ENCODE measurements at places on chromosomes 7 and 10.
A peak's percentile ranks its signal among the peaks of the same experiment; 100 is the strongest.

GRCh38 chr7:77967429-77967828 is 168.9 kb downstream of the PHTF2 start:
- no peak for DNase-seq

- no peak for DNase-seq
Measured at GRCh38 chr7:30575910-30576309, 18.8 kb upstream of the GARS1 start.

GRCh38 chr10:103145046-103145445 is 48.0 kb downstream of the NT5C2 start:
- no peak for DNase-seq

GRCh38 chr10:115214829-115215228 is 121.7 kb downstream of the ATRNL1 start:
- no peak for DNase-seq

DNA sequence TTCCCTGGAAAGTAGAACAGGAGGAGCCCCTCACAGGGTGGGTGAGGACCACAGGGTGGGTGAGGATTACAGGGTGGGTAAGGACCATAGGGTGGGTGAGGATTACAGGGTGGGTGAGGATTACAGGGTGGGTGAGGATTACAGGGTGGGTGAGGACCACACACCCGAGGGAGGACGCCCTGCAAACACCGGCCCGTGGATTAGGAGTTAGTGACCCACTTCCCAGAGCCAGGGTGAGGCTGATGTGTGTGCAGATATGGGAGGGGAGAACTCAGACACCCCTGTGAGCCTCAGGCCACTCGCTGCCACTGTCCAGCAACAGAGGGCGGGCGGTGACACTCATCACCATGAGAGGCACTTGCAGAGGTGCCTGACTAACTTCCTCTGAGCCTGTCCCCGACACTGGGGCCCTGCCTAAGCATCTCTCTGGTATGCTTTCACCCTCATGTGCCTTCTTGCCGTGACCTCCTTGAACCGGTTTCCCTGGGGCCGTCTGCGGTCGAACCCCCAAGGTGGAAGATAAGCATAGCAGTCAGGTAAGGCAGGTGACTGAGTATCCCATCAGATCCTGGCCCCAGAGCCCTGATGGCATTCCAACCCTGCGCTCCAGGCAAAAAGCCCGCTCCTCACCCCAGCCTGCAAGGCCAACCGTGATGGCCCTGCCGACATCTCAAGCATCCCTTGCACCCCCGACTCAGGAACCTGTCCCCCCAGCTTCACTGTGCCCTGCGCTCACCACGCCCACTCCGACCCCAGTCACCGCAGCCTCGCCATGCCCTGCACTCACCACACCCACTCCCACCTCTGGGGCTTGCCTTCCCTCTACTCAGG is 74.1 kb downstream of the FAM53B start:
- no peak for DNase-seq

GRCh38 chr7:42237811-42238541 is 967 bp upstream of the GLI3 start:
- DNase-seq, result no peak

- DNase-seq, result no peak
Measured at GRCh38 chr7:91276909-91277308, 12.7 kb downstream of the FZD1 start.

DNA sequence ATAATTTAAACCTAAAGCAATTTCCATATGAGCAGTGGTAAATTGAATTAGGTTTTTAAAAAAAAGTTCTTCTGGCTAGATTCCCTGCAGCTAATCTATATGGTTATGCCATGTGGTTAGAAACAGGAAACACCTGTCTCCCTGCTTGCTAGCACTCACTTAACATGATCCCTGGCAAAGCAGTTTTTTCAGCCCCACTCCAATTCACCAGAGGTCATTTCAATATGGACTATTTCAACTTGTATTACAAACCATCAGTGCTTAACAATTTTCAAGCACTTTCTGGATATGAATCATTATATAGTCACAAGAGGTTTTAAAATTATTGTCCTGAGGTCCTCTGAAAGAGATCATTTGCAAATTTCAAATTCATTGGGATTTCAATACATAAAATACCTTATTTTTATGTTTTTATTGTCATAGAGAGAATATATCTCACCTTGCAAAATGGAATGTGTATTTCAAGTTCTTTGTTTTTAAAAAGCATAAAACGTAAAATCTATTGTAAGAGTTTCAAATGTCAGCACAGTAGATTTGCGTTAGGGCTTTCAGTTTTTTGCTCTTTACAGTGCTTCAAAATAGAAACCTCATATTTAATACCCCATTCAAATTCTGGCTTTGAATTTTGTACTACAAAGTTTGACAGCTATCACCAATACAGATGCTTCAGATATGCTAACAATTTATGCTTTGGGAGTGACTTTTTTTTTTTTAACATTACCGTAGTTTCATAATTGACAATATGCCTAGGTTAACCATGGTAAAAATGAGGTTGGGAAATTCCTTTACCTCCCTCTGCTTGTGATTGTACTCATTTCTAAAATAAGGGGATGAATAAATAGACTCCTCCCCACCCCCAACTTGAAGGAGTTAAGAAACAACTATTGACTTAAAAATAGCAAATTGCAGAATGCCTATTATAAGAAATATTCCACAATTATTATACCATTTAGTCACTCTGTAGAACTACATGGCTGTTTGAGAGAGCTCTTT is 117.5 kb upstream of the HGF start:
- DNase-seq, result no peak

- DNase-seq, result no peak
Measured at GRCh38 chr10:127740596-127740995, 3.6 kb downstream of the FOXI2 start.

DNA sequence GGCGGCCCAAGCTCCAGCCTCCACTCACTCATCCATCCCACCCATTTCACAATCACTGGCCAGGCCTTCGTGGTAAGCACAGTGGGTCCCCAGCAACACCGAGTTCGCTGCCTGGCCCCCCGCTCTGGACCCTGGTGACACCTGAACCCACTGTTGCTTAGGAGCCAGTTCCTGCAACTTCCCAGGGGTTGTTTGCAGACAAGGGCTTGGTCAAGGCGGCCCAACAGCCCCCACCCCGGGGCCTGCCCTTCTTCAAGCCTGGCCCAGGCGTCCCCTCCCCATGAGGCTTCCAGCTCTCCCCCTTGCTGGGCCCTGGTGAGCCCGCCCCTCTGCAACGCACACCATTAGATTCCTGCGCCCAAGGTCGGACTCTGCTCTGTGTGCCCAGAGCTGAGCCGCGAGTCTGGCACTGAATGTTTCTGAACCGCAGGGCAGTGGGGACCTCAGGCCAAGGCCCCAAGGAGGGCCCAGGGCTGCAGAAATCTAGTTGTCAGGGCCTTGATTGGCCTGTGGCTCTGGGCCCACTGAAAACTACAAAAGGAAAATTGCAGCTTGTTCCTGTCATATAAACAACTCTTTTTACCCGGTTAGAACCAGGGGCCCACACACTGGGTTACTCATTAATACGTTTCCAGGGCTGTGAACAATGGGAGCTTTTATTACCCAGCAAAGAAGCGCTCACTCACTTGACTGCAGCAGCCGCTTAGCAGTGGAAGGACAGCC is 2.1 kb upstream of the COX19 start:
- DNase-seq, result no peak

GRCh38 chr7:28874001-28874400 is 84.1 kb downstream of the TRIL start:
- DNase-seq, result no peak

DNA sequence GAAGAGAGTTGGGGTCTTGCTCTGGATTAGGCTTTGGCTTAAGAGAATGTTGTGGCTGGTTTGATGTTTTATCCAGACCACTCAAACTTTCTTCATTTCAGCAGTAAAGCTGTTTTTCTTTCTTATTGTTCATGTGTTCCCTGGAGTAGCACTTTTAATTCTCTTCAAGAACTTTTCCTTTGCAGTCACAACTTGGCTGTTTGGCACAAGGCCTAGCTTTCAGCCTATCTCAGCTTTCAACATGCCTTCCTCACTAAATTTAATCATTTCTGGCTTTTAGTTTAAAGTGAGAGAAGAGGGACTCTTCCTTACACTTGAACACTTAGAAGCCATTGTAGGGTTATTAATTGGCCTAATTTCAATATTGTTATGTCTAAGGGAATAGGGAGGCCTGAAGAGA is 18.1 kb downstream of the CCDC126 start:
- DNase-seq, result no peak

- DNase-seq, result no peak
Measured at GRCh38 chr7:109259151-109259550, 689.5 kb downstream of the DNAJB9 start.

DNA sequence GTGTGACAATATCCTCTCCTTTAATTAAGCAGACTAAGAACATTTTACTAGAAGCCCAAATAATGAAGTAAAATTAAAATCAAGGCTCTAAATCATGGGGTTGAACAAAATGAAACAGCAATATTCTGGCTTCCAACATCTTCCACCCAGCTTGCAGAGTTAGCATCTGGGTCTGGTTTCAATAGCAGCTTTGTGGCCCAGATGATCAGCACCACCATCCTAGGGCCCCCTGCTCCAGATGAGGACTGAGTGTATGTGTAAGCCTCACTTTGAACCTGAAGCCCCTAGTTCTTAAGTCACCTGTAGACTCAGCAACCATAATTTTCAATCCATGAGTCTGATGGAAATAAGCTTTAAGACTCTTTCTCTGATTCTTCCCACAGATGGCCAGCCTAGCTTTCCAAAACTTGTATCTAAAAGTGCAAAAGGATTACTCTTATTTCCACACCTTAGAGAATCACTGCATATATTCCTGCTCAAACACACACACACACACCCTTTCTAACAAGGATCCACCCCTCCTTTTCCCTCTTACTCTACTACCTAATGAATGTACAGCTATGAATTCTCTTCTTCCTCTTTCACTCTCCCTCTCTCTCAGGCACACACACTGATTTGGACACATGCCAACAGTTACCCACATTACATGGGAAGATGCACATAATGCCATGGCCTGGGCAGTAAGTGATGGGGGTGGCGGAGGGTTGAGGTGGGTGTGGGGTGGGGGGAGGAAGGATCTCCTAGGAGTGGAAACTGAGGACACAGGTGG is 3.5 kb downstream of the DENND11 start:
- DNase-seq, result no peak

- DNase-seq, result no peak
Measured at GRCh38 chr7:30880125-30880720, 31.4 kb upstream of the AQP1 start.

DNA sequence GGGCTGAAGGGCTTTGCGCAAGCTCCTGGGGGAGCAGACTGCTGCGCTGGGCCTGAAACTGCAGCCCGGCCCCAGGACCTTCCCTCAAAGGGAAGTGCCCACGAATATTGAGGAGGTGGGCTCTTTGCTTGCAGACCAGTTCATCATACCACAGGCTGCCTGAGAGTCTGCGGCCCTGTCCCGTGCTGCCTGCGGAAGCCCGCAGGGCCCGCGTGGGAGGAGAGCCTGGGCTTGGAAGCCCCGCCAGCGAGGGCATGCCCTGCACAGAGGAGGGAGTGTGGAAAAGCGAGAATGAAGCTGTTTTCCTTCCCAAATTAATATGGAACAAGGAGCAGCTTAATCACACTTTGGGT is 83.6 kb upstream of the MKI67 start:
- DNase-seq, result no peak

DNA sequence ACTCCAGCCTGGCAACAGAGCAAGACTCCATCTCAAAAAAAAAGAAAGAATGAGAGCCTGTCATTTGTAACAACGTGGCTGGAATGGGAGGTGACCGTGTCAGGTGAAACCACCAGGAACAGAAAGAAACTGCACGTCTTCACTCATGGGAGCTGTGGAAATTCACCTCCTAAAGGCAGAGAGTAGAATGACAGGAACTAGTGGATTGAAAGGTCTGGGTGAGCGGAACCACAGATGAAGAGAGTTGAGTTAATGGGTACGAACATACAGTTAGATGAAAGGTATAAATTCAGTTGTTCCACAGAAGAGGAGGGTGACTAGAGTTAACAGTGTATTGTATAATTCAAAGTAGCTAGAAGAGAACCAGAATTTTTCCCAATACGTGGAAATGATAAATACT is 78.6 kb downstream of the MAD1L1 start:
- no peak for DNase-seq

- DNase-seq, result no peak
Measured at GRCh38 chr7:20794676-20795075, 8.0 kb upstream of the SP8 start.

DNA sequence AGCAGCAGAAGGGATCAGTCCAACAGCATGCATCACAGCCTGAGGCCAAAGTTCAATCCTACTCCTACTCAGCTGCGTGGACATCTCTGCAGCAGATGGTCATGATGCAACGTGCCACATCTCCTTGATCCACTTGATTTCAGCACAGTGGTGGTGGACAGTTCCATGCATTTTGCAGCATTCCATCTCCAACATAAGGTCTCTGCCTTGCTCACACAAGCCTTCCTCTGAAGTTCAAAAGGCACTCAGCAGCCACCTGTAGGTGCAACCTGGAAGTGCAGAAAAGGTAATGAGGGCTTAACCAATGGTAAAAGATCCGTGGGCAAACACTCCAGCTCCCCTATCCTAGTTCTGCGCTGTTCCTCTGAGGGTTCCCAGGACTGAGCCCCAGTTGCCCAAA is 57.5 kb upstream of the CHCHD3 start:
- no peak for DNase-seq

GRCh38 chr7:22173685-22174573 is 183.0 kb downstream of the RAPGEF5 start:
- DNase-seq, result peak; percentile 61

DNA sequence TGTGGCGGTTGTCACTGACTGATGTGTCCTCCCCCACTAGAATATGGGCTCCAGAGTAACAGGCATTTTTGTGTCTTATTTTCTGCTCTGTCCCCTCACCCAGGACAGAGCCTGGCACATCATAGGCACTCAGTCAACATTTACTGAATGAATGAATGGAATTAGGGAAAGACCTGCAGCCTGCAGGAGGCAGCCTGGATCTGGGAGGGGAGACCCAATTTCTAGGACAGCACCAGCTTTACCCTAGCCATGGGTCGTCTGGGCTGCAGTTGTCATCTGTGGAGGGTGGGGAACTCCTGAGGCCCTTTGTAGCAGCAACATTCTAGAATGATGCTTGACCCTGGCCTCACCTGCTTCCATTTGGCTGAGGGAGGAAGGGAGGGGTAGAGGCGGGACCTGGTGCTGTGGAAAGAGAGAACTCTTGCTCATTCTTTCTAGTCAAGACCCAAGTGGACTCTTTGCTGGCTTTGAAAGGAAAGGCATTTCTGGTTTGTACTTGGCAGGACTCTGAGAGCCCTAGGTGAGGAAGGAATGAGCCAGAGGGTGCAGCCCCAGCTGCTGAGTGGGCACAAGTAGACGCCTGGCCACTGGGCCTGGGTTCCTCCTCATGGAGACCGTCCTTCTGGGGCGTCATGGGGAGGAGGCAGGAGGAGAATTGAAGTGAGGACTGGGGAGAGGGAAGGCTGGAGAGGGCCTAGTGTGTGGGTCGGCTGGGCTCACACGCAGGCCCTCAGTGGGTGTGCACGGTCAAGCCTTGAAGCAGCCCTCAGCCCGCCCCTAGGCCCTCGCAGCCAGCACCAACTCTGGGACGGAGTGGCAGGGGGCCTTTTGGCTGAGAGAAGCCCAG is 8.9 kb downstream of the FGF8 start:
- no peak for DNase-seq

- no peak for DNase-seq
Measured at GRCh38 chr10:84366041-84366440, 37.7 kb downstream of the CCSER2 start.
